ENCODE measurements at places on chromosomes 3 and 15.
A peak's percentile ranks its signal among the peaks of the same experiment; 100 is the strongest.

- no peak for DNase-seq
Measured at GRCh38 chr15:59276225-59277178, 69.9 kb downstream of the LDHAL6B start.

- DNase-seq: no peak
Measured at GRCh38 chr15:84552896-84553295, 47.9 kb upstream of the ZSCAN2 start.

GRCh38 chr3:50639055-50639494 is 22.1 kb downstream of the MAPKAPK3 start:
- DNase-seq: no peak

DNA sequence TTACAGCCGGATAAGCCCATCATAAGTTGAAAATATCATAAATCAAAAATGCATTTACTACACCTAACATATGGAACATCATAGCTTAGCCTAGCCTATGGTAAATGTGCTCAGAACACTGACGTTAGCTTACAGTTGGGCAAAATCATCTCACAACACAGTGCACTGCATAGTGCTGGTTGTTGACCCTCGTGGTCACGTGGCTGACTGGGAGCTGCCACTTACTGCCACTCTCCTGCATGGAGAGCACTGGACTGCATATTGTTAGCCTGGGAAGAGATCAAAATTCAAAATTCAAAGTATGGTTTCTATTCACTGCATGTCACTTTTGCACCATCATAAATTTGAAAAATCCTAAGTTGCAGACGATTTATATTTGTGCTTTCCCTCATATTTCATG is 94.0 kb upstream of the CACNA2D3 start:
- DNase-seq: no peak

GRCh38 chr3:105931500-105931899 is 62.7 kb upstream of the CBLB start:
- DNase-seq: no peak

- no peak for DNase-seq
Measured at GRCh38 chr3:132615881-132616280, 18.8 kb downstream of the ACKR4 start.

- DNase-seq: no peak
Measured at GRCh38 chr15:45804028-45804427, 169.2 kb downstream of the SQOR start.

GRCh38 chr3:171157980-171158379 is 131.5 kb upstream of the SLC2A2 start:
- DNase-seq: no peak

DNA sequence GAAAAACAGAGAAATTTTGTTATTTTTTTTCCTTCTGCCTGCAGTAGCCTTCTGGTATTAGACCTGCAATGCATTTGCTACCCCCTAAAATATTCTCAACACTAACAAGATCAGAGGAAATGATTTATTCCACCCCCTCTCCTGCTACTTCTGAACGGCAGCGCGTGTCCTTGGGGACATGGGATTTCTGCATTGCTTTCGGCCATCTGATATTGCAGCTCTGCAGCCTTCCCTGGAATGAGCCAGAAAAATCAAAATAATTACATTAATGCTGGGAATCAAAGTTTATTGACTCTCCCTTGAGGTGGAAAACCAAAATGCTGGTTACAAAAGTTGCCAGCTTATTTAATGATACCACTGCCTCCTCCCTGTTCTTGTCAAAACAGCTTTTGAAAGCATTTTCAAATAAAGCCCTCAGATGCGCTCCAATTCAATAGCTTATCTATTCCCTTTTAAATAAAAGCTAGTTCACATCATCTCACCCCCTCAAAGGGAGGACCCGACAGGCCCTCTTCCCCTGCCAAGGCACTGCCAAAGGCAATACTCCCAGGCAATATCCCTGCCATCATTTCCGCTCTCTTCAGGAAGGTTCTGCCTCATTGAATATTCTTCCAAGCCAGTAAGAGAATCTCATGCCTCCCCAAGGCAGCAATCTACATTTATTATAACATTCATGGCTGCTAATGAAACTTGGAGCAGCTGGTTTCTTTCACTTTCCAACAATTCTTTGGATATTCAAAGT is 96.6 kb downstream of the FHIT start:
- no peak for DNase-seq

GRCh38 chr3:99866261-99866761 is 48.6 kb downstream of the CMSS1 start:
- no peak for DNase-seq

DNA sequence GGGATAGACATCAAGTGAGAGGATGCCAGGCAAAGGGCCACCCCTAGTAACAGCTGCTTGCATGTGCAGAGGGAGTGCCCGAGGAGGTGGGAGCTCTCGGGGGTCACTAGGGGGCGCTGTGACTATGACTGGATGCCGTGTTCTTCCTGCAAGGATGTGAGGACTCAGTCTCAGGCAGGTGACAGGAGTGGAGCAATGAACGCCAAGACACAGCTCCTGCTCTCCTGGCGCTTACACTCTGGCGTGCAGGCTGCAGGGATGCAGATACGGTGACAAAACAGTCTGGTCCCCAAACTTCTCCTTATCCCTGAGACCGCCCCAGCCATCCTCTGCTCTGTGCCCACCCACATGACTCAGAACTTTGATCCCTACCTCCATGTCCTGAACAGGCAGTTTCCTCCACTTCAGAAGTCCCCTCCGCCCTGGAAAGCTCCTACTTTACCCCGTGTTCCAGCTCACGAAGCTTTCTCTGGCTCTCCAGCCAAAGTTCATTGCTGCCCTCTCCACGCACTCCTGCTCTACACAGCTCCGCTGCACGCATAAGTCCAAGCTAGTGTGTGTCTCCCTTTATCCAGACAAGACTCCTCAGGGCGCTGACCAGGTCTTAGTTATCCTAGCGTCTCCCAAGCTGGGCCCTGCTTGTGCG is 14.7 kb downstream of the RHOV start:
- DNase-seq: peak; percentile 83

DNA sequence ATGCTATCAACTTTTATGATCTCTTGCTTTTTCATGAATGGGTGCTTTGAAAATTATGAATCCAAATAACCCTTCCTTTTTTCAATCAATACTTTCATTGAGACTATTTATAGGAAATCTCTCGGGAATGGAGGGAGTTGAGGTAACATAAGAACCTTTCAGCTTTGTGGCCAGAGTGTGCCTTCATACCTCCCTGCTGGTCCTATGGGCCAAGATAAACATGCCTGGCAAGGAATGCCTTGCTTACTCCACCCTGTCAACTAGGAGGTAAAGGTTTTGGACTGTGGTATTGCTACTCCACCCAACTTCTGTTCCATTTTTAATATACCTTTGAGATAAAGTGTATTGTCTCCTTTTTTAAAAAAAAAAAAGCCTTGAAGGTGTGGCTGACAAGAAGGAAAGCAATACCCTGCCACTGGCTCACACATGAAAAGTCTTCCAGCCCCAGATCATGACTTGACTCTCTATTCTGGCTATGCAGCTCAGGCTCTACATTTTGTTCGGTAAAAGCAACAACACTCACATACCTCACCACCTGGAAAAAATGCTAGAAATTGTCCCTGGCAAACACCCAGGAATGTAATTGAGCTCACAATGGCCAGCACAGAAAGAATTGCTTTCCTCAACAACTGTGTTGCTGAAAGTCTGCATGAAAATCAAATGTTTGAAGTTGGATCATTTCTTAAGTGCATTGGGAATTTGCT is 35.8 kb downstream of the COL8A1 start:
- no peak for DNase-seq

GRCh38 chr3:170641510-170642236 is 55.8 kb upstream of the SLC7A14 start:
- no peak for DNase-seq

GRCh38 chr3:82088749-82089148 is 327.3 kb upstream of the GBE1 start:
- DNase-seq: no peak

GRCh38 chr3:132730891-132731580 is 8.8 kb upstream of the NPHP3 start:
- DNase-seq: peak; percentile 22

DNA sequence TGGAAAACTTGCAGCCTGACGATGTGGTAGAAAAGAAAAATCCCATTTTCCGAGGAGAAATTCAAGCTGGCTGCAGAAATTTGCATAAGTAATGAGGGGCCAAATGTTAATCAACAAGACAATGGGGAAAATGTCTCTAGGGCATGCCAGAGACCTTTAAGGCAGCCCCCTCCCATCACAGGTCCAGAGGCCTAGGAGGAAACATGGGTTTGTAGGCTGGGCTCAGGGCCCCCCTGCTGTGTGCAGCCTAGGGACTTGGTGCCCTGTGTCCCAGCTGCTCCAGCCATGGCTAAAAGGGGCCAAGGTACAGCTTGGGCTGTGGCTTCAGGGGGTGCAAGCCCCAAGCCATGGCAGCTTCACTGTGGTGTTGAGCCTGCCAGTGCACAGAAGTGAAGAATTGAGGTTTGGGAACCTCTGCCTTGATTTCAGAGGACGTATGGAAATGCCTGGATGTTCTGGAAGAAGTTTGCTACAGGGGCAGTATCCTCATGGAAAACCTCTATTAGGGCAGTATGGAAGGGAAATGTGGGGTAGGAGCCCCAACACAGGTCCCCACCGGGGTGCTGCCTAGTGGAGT is 75.9 kb upstream of the CADPS start:
- no peak for DNase-seq

All from K562 (cell line).